ENCODE measurements at places on chromosomes 1 and 21.

GRCh38 chr1:176847052-176847451, 317.5 kb downstream of the ASTN1 start:
- no peak for DNase-seq

- DNase-seq = no peak
These were observed 65.7 kb upstream of the NHLH2 start for GRCh38 chr1:115906627-115907026.

- no peak for DNase-seq
These were observed 352.4 kb downstream of the LTN1 start for GRCh38 chr21:28640326-28640725.

- peak; percentile 66 for DNase-seq
These were observed 953 bp upstream of the NDUFS2 start for GRCh38 chr1:161200992-161201835.

DNA sequence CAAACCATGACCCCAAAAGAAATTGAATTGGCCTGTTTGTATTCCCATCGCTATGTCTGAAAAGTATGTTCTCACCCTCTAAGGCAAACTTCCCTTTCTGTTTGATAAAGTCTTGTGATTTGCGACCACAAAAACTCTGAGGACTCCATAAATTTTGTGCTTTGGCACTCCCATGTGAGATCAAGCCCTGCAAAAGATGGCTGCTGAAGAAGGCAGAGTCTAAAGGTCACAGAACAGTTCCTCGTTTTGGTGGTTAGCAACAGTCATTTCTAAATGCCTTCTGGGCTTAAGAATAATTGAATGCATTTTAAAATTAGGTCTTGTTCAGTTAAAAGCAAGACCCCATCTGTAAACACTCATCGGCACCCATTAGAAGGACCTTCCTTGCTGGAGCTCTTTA, 441.6 kb downstream of the OMA1 start:
- DNase-seq = no peak

GRCh38 chr21:25967181-25967900, 203.2 kb downstream of the APP start:
- no peak for DNase-seq

DNA sequence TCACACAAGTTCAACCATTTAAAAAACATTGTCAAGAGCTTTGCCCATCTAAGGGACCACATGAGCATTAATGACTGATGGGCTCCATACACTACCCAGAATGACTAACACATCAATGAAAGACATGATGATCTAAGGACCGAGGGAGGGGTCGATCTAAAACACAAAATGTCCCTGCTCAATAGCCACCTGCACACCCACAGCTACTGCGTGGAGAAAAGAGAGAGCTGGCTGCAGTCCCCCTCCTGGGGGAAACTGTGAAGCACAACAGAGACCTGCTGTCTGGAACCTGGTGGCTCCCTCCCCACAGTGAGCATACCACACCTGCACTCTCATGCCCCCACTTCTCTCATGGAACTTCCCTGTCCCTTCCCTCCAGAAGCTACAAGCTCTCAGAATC, 130.1 kb upstream of the ERG start:
- no peak for DNase-seq

GRCh38 chr1:109630898-109631512, 11.4 kb downstream of the AMPD2 start:
- DNase-seq = no peak

- DNase-seq = no peak
These were observed 12.7 kb upstream of the PTCH2 start for GRCh38 chr1:44855742-44856141.

- peak; percentile 84 for DNase-seq
These were observed 103.4 kb upstream of the VAMP3 start for GRCh38 chr1:7667625-7668218.

DNA sequence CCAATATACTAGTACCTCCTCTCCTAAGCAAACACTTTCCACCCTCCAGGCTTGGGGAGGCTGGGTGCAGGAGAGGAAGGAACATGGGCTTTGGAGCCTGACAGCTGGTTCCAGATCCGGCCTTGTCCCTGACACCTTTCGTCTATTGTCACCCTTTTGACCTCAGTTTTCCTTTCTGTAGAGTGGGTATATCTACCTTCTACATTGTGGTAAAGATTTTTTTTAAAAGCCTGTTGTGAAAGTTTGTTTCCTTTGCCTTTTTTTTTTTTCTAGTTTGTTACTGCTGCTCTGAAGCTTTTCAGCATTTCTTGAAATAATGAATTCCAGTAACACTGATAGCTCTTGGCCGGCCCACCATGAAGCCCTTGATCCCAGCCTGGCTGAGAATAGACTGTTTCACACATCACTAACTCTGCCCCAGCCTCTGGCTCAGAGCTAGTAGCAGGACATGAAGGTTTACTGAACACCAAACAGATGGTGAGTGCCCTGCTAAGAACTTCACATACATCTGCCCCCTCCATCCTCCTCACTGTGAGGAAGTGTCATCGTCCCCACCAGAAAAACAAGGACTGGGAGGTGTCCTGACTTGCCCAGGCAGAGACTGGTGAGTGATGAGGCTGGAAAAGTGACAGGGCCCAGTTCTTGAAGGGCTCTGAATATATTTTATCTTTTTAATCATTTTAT, 33.0 kb upstream of the ID3 start:
- DNase-seq = no peak

GRCh38 chr1:106802181-106802580, 254.3 kb upstream of the PRMT6 start:
- no peak for DNase-seq

- no peak for DNase-seq
These were observed 8.5 kb upstream of the AKNAD1 start for GRCh38 chr1:108865316-108865910.

DNA sequence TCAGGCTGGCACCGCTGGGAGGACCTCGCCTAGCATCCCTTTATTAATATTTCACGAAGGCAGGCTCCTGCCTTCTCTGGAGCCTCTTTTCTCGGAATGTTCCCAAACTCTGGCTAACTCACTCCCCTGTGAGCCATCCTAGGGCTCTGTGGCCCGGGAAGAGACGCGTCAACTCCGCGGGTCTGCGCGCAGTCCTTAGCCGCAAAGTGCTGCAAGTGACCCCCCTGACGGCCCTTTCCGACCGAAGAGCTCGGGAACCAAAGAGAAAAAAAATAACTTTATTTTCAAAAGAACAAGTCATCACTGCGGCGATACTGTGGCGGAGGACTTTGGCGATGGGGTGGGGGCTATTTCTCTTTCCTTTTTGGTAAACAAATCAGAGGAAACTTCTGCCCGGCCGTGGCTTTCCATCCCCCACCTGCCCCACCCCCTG, 14.6 kb downstream of the NR5A2 start:
- DNase-seq = no peak

GRCh38 chr1:221816899-221817298, 75.0 kb upstream of the DUSP10 start:
- no peak for DNase-seq

GRCh38 chr1:33358795-33359503, 38.1 kb upstream of the A3GALT2 start:
- DNase-seq = no peak

GRCh38 chr21:44636209-44637017, 743 bp upstream of the KRTAP10-10 start:
- DNase-seq = no peak

DNA sequence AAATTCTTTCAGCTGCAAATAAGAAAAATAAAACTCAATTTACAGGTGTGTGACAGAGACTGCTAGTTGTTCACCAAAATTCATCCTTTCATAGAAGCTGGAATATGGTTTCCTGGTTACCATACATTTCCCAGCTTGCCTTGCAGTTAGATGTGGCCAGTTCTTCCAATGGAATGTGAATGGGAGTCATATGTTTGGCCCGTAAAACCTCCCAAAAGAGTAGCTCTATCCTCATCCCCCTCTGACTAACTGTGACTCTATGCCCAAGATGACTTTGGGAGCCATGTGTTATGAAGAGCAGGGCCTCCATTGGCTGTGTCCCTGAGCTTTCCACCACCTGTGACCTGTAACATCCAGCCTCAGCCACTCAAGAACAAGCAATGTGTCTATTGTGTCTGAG, 90.6 kb upstream of the NGF start:
- no peak for DNase-seq

- DNase-seq = no peak
These were observed 46.9 kb upstream of the GOLT1A start for GRCh38 chr1:204260601-204261197.

DNA sequence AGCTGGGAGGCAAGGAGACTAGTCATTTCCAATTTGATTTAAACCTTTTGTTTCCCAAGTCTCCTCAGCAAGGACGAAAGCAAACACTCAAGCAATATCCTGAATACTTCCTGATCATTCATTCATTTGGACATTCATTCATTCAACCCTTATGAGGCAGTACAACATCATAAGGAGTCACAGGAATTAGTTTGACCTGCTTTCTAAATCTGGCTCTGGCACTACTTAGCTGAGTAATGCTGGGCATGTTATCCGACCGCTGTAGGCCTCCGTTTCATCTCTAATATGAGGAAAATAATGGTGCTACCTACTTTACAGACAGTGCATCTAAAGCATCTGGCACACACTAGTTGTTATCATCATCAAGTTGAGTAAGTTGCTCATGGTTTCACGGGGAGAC, 11.7 kb downstream of the FAM78B start:
- no peak for DNase-seq

- DNase-seq = no peak
These were observed 745 bp downstream of the MUL1 start for GRCh38 chr1:20507248-20507563.

DNA sequence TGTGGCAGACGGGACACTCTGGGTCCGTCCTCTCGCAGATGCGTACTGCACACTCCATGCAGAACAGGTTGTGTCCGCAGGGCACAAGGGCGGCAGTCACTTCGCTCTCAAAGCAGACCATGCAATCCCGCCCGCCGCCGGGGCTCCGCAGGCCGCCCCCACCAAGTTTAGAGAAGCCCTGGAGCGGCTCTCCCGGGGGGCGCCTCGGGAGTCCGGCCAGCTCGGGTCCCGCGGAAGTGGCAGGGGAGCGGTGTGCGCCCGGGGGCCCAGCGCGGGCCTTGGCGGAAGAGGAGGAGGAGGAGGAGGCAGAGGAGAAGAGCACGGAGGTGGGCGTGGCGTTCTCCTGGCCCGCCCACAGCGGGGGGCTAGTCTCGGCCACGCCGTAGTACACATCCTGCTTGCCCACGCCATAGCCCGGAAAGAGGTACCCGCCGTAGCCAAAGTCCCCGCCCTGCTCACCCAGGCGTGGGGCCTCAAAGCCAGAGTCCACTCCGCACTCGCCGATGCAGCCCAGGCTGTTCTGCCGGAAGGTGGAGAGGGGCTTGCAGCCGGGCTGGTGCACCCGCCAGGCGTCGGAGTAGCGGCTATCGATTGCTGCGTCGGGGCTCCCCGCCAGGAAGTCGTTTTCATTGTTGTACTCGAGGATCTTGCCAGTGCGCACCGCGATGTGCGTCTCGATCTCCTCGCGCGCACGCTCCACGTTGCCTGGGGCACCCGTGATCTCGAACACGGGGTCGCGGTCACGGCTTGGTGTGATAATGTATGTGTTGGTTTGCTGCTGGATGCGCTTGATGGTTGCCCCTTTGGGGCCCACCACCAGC, 5.4 kb downstream of the MEX3A start:
- DNase-seq = no peak

- DNase-seq = no peak
These were observed 199.2 kb downstream of the ROR1 start for GRCh38 chr1:63973005-63973419.

DNA sequence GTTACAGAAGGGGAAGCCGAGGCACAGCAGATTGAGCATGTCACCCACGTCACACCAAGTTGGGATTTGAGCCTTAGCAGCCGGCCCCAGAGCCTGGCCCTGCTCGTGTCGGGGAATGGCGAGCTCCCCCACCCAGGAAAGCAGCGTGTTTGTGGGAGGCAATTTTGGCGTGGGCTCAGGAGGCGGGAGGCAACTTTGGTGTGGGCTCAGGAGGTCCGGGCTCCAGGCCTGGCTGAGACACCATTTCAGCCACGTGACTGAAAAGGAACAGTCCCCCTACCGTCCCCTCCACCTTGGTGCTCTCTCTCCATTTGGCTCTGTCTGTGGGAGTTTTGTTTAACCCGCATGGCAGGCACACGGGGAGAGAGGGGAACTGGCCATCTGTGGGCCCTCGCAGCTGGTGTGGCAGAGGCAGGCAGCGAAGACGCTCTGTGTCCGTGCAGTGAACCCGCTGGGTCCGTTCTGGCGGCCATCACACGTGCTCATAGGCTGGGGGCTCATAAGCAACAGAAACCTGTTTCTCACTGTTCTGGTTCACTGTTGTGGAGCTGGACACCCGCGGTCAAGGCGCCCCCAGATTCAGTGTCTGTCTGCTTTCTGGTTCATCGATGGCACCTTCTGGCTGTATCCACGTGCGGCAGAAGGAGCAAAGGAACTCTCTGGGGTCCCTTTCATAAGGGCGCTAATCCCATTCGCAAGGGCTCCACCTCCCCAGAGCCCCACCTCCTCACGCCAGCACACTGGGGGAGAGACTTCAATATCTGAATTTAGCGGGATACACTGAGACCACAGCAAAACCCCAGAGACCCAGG, 110.2 kb downstream of the CRYAA start:
- no peak for DNase-seq

DNA sequence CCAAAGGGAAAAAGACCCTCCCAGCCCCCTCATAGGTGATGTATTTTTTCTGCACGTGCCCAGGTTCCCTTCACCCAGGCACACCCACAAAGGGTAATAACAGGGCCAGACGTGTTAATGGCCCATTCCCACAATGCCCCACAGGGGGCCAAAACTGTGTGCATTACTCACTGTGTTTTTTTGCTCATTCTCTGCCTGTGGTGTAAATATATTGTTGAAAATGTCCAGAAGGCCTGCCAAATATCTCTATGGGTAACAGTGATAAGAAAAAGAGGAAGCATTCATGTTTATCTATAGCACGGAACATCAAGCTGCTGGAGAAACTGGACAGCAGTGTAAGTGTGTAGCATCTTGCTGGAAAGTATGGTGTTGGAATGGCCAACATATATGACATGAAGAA, 21.9 kb downstream of the RHEX start:
- DNase-seq = no peak
